Uterine smooth muscle cell (primary cell): ENCODE measurements at places on chromosomes 6 and 20. TPM values are rescaled to one million over a fixed set of nuclear protein-coding genes. Genes with fewer than 3 reads are reported as not detected.

The TUBB1 gene
- not detected in 2 replicates for total RNA-seq

The SMOC2 gene
- not detected in 2 replicates for total RNA-seq

The IPCEF1 gene
- total RNA-seq: under 0.01 and 0.77 TPM in 2 replicates

The SEL1L2 gene
- total RNA-seq: not detected in 2 replicates

The BTNL2 gene
- total RNA-seq: not detected in 2 replicates

The ISM1 gene
- 0.25 and 0.33 TPM in 2 replicates for total RNA-seq

The VAPB gene
- total RNA-seq: 12.8 and 14.0 TPM in 2 replicates

The SAPCD1 gene
- 1.00 and 1.2 TPM in 2 replicates for total RNA-seq

The LKAAEAR1 gene
- not detected in 2 replicates for total RNA-seq

The FILIP1 gene
- 0.62 and 1.4 TPM in 2 replicates for total RNA-seq

The BMP7 gene
- total RNA-seq: not detected in 2 replicates

The SUMO4 gene
- 1.00 and 1.7 TPM in 2 replicates for total RNA-seq

The POPDC3 gene
- total RNA-seq: 20.6 and 23.6 TPM in 2 replicates

The FAM50B gene
- 7.6 and 9.5 TPM in 2 replicates for total RNA-seq

The RUNX2 gene
- 1.7 and 3.2 TPM in 2 replicates for total RNA-seq

The PPP1R16B gene
- total RNA-seq: 0.12 and 5.3 TPM in 2 replicates

The CENPW gene
- 14.5 and 36.6 TPM in 2 replicates for total RNA-seq

The PDE10A gene
- total RNA-seq: 2.3 and 3.5 TPM in 2 replicates

The ZSCAN26 gene
- total RNA-seq: 19.4 and 21.9 TPM in 2 replicates

The WFDC5 gene
- total RNA-seq: not detected in 2 replicates

The SCRT2 gene
- total RNA-seq: not detected in 2 replicates

The DDAH2 gene
- total RNA-seq: 39.3 and 81.0 TPM in 2 replicates

The CCM2L gene
- under 0.01 TPM in 1 of 2 replicates, not detected in the other for total RNA-seq

The BPIFB4 gene
- not detected in 2 replicates for total RNA-seq

The CYP24A1 gene
- total RNA-seq: not detected in 2 replicates

The EFCAB8 gene
- under 0.01 TPM in 1 of 2 replicates, not detected in the other for total RNA-seq

The CYP21A2 gene
- not detected in 2 replicates for total RNA-seq

The RNF39 gene
- not detected in 2 replicates for total RNA-seq

The HSP90AB1 gene
- total RNA-seq: 642 and 947 TPM in 2 replicates

The PXDC1 gene
- total RNA-seq: 43.1 and 66.2 TPM in 2 replicates

The KHDC1 gene
- total RNA-seq: 3.9 and 6.2 TPM in 2 replicates

The DTNBP1 gene
- 6.8 and 7.6 TPM in 2 replicates for total RNA-seq

The ZNF165 gene
- 0.25 and 0.77 TPM in 2 replicates for total RNA-seq

The PDYN gene
- total RNA-seq: not detected in 2 replicates

The TRDN gene
- total RNA-seq: not detected in 2 replicates

The OR12D3 gene
- not detected in 2 replicates for total RNA-seq
